ENCODE measurements at places on chromosomes 5 and 9. TPM values are rescaled to one million over a fixed set of nuclear protein-coding genes. Genes with fewer than 3 reads are reported as not detected.

DNA sequence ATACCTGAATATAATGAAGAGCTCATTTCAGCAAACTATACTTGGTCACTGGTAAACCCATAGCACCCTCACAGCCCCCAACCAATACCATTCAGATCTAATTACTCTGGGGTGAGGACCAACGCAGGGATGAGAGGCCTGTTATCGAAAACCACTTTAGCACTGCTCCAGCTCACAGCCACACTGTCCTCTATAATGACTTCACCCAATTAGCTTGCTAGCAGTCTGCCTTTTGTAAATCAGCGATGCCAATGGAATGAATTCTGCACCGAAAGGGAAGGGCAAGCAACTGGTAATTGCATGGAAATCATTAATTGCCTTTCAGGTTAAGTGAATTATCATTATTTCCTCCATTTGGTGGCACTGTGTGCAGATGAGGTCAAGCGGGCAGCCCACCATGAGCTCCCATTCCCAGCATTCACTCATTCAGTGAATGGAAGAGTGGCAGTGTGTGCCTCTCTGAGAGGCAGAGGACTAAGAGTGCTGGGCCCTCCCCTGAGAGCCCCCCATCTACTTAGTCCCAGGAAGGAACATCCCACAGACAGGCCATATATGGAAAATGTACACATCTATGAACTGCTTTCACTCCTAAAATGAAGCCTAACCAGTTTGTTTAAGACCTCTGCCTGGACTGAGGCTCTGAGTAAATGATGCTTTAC lies 262.1 kb downstream of the SPOCK1 start:
- DNase-seq, result no peak

DNA sequence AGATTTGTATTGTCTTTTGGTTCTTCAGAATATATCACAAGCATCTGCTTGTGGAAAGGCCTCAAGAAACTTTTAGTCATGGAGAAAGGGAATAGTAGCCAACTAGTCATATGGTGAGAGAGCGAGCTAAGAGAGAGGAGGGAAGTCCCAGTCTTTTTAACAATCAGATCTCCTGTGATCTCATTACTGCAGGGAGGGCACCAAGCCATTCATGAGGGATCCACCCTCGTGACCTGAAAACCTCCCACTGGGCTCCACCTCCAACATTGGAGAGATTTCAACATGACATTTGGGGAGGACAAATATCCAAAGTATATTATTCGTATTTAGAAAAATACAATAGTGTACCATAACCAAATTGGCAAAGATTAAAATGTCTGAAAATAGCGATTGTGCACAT lies 99.0 kb downstream of the GABRA1 start:
- no peak for DNase-seq

The KCNT1 gene
- not detected for polyA plus RNA-seq

The WHRN gene
- polyA plus RNA-seq, result 1.9 TPM

The C9orf50 gene
- not detected for polyA plus RNA-seq

DNA sequence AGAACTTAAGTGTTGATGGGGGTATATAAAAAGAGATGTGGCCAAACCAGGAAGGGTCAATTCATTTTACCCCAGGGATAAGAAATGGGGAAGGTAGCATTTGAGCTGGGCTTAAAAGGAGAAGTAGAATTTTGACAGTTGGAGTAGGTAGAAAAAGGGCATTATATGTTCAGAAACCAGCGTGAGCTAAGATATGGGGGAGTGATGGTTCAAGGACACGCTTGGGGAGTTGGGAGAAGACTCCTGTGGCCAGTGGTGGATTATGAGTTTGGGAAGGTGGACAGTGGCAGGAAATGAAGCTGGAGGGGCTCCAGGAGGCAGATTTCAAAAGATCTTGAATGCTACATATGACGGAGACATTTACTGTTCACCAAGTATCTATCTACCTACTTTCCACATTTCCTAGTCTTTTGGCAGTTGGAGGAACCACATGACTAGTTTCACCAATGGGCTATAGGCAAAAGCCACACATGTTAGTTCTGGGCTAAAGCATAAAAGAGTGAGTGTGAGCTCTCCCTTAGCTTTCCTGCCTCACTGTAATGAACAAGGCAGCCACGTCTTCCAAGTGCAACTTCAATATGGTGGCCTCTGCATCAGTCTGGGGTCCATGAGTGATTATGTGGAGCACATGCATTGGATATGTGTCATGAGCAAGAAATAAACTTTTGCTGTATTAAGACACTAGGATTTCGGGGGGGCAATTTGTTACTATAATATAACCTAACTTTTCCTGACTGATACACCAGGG lies 15.7 kb upstream of the GSN start:
- DNase-seq, result no peak
